Activated CD8-positive, alpha-beta memory T cell treated with anti-CD3 and anti-CD28 coated beads for 36 hours (primary cell): ENCODE measurements at places on chromosomes 1 and 21. TPM values are rescaled to one million over a fixed set of nuclear protein-coding genes. Genes with fewer than 3 reads are reported as not detected.

The HMGCS2 gene
- not detected for total RNA-seq

The AMY1A gene
- not detected for total RNA-seq

The CD52 gene
- total RNA-seq = 252 TPM

The GORAB gene
- total RNA-seq = 9.7 TPM

The LCE2A gene
- total RNA-seq = not detected

The FAAH gene
- 4.8 TPM for total RNA-seq

The C1orf87 gene
- total RNA-seq = not detected

The IL20 gene
- not detected for total RNA-seq

The HPDL gene
- total RNA-seq = 55.2 TPM

The TTLL7 gene
- total RNA-seq = 0.63 TPM

The MROH9 gene
- total RNA-seq = not detected

The PPIE gene
- total RNA-seq = 66.0 TPM

The TNFRSF25 gene
- 89.9 TPM for total RNA-seq

The DCDC2B gene
- 0.21 TPM for total RNA-seq

The FAM151A gene
- total RNA-seq = not detected

The SMCP gene
- not detected for total RNA-seq

The PTGER3 gene
- total RNA-seq = not detected

The C8A gene
- total RNA-seq = not detected

The CFAP45 gene
- total RNA-seq = 1.2 TPM

The BRINP3 gene
- total RNA-seq = not detected

The TSPEAR gene
- total RNA-seq = not detected

The SEMA4A gene
- 18.8 TPM for total RNA-seq

The SDHC gene
- 218 TPM for total RNA-seq

The DNAJB4 gene
- 9.6 TPM for total RNA-seq

The EFNA1 gene
- 0.15 TPM for total RNA-seq

The FALEC gene
- 0.55 TPM for total RNA-seq

The OR2T27 gene
- total RNA-seq = not detected

The OLFML2B gene
- total RNA-seq = not detected

The NID1 gene
- total RNA-seq = 0.08 TPM

The IL24 gene
- 1.3 TPM for total RNA-seq

The RPRD2 gene
- 20.1 TPM for total RNA-seq

The FTCD gene
- total RNA-seq = not detected

The TLCD4 gene
- 0.15 TPM for total RNA-seq

The TFF2 gene
- not detected for total RNA-seq

The RGS5 gene
- 2.7 TPM for total RNA-seq

The PIK3C2B gene
- 23.3 TPM for total RNA-seq

The NPHS2 gene
- total RNA-seq = not detected

The OR2M3 gene
- total RNA-seq = not detected

The HSD3B2 gene
- not detected for total RNA-seq

The CASQ2 gene
- not detected for total RNA-seq

The LRRC71 gene
- not detected for total RNA-seq

The SPRR1B gene
- total RNA-seq = not detected

The GJC2 gene
- total RNA-seq = 0.67 TPM
